Activated T-cell treated with anti-CD3 and anti-CD28 coated beads, Interleukin-2, amount 50 U/mL, for 4 hours (primary cell): ENCODE measurements at places on chromosomes 4 and X.

DNA sequence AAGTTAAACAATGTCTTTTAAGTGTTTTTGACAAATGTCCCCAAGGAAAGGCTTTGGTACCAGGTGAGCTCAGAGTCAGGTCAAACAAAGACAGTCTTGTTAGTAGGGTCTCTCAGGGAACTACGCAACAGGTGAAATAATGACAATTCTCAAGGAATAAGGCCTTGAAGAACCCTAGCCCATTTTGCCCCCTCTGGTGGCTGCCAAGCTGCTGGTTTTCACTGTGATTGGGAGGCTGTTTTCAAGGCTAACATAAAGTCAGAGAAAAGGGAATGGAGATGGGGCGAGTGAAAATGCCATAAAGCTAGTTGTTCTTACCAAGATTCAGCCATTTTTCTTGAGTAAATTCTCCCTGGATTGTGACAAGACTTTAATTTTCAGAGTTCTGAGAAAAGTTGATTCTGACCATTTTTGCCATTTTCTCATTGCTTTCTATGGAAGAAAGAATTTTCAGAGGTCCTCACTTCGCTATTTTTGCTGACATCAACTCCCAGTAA, 58.7 kb downstream of the RWDD4 start:
- peak; percentile 7 for DNase-seq

DNA sequence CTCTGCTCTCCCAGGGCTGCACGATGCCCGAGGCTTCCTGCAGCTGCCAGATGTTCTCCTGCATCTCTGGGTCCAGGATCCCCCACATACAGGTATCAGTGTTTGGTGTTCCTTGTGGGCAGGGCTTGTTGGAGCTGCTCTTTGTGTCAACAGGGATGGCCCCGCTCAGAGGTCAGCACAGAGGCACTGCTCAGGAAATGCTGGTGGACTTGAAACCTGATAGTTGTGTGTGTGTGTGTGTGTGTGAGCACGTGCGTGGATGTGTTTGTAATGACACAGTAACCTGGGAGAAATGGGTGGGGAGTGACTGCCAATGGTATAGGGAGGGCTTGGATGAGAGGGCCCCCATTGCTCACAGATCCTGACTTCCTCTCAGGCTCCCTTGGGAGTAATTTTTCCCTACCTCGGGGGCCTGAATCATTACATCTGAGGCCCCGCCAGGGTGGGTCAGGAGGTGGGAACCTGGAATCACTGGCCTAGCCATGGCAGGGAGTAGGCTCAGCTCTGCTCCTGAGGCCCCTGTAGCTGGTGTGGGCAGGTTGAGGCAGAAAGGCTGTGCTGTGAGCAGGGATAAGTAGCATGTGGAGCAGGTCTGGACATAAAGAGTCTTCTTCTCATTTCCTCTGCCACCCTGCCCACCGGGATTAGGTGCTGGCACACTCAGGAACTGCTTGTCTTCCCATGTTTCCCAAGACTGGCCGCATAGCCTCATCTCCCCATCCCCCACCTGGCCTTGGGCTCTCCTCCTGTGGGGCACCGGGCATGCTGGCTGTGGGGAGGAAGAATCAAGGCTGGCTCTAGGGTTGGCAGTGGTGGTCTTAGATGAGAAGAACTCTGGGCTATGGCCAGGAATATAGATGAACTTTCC, 2.5 kb upstream of the EFNB1 start:
- DNase-seq: no peak

- peak; percentile 22 for DNase-seq
Observed at GRCh38 chrX:54042609-54043021, 1.7 kb downstream of the PHF8 start.

DNA sequence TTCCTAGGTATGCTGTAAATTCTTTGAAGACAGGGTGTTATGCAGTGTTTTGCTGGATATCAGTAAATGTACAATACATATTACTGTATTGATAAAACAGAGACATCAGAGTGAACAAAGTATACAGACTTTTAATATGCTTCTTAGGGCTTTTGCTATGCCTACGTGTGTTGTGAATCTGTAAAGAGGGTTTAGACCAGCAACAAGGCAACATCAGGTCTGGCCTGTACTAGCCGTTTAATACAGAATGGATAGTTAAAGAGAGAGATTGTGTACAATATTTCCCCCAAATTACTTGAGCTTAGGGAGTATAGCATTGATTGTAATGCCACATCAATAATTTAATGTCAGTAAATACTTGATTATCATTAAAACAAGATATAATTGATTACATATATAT, 75.2 kb downstream of the PAQR3 start:
- DNase-seq: no peak

DNA sequence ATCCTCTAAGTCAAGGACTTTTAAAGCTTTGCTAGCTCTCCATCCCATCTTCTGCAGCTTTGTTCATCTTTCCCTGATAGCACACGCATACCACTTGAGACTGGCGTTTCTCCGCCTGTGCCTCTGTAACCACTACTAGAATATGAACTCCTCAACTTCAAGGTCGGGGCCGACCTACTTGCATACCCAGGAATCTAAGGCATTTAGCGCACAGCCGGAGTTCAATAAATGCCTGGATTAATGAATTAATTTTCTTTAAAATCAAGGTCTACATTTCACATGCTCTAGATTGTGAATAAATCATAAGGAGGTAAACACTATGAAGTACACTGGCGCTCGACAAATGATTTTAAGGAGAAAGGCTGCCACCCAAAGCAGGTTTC, 89.3 kb downstream of the HNRNPD start:
- no peak for DNase-seq
